Natural killer cell (primary cell): ENCODE measurements at places on chromosomes 2 and 18. TPM values are rescaled to one million over a fixed set of nuclear protein-coding genes. Genes with fewer than 3 reads are reported as not detected.

GRCh38 chr18:78069784-78070664 lies 820.4 kb downstream of the GALR1 start:
- no peak for DNase-seq

- DNase-seq = no peak
These were observed 35.4 kb downstream of the ABCB11 start for GRCh38 chr2:168995744-168996143.

The PRKAG3 gene
- not detected for total RNA-seq

GRCh38 chr2:136408795-136409194 lies 290.8 kb upstream of the CXCR4 start:
- no peak for DNase-seq

The LRRTM4 gene
- not detected for total RNA-seq

GRCh38 chr2:129923265-129924091 lies 56.0 kb upstream of the RAB6C start:
- DNase-seq = peak; percentile 22

The GALNT3 gene
- 52.7 TPM for total RNA-seq

The BUB1 gene
- 2.7 TPM for total RNA-seq

DNA sequence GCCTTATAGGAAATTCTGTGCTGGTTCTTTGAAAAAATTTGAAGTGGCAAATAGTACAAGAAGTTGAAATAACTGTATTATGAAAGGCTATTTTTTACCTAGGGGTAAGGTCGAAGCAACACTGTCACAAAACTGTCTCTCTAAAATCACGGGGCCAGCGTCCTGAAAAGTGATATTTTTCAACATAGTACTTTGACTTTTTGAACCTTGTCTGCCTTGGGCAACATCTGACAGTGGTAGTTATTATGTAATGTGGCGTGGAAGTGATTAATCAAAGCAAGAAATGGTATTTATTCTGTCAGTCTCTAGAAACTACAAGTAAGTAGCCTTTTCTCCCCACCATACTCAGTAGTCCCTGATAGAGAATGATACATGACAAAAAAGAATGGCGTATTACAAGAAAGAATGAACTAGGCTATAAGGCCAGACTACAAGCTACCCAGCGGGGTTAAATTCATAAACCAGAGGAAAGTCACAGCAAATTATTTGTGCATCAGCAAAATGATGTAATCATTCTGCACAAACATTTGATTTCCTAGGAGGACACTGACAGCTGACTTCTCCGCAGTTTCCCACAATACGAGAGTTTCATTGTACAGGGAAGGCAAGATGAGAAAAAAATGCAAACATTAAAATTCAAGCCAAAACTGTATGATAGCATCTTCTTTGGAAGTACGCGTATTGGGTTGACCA lies 9.8 kb downstream of the GEN1 start:
- no peak for DNase-seq

- DNase-seq = no peak
These were observed 146.6 kb upstream of the NCK2 start for GRCh38 chr2:105597806-105598803.

- no peak for DNase-seq
These were observed 16.1 kb downstream of the SERPINB5 start for GRCh38 chr18:63492851-63493250.

GRCh38 chr2:40281021-40281940 lies 170.6 kb downstream of the SLC8A1 start:
- no peak for DNase-seq

DNA sequence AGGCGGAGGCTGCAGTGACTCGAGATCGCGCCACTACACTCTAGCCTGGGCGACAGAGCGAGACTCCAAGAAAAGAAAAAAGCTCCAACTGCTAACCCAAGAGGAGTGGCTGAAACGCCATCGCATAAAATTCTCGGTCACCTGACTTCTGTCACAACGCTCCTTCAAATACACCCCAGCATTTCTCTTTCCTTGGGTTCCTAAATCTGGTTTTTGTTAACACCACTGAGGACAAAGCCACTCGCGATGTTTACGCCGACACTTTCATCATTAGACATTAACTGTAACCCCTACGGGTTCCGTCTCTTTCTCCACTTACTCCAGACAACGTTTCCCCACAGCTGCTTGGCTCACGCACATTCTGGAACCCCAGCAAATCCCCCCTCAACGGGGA lies 679 bp downstream of the CLK1 start:
- no peak for DNase-seq

GRCh38 chr2:219159771-219160185 lies 837 bp downstream of the NHEJ1 start:
- DNase-seq = no peak

DNA sequence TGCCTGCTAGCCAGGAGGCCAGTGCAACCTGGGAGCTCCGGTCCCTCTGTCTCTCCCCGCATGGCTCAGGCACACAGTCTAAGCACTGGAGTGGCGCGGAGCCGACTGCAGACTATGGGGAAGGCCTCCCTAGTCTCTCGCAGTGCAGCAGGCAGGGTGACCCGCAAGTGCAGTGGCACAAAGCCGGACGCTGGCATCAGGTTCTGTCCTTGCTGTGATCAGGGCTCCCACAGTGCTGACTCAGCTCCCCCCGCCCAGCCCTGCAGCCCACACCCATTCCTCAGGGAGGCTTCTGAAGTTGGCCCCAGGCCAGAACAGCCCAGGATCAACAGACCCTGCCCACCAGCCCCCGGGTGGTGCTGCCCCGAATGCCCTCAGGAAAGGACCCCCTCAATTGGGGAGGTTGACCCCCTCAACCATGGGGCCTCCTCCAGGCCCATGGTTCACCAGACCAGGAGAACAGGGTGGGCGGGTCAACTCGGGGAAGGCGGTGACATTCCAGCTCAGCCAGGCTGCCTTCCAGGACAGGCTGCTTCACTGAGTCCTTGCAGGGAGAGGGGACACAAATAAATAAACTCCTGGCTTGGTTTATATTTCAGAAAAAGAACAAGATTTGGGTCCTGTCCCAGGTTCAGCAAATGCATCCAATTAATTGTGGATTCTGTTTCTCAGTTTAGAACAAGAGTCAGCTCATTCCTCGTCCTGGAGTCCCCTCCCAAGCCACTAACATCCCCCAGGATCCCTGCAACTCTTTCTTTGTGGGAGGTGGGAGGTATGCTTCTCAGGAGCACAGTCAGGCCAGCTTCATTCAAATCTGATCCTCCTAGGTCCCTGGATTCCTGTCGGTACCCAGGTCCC lies 12.2 kb downstream of the BIN1 start:
- no peak for DNase-seq

DNA sequence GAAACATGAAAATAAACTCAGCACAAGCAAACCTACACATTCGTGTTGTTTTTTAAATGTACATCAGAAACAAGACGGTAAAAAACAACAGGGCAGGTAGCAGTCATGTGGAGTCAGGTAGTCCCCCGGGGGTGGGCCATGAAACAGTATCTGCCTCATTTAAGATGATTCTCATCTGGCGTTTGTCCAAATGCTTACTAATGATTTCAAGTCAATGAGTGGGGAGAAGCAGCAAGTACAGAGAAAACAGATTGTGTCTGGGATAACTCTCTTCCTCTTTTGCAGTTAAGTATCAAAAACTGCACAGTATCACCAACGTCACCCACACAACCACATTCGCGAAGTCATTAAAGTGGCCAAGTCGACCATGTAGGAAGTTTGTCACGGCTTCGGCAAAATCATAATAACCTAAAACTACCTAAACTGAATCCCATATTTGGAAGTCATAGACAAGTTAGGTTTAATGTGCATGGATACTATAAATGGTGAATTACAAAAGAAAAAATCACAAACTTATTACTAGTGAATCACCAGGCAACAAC lies 1.3 kb downstream of the LAPTM4A start:
- DNase-seq = peak; percentile 35

DNA sequence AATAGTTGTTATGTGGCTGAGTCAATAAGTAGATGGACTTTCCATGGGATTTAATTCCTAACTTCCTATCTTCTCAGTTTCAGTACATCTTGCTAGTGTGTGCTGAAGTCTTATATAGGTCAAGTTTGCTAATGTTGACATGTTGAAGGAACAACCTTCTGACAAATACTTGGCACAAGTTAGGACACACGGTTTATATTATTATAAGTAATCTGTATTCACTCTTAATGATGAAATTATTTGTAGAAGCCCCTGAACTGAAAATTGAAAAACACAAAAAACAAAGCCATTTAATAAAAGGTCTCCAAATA lies 19.2 kb downstream of the ARL5A start:
- no peak for DNase-seq

DNA sequence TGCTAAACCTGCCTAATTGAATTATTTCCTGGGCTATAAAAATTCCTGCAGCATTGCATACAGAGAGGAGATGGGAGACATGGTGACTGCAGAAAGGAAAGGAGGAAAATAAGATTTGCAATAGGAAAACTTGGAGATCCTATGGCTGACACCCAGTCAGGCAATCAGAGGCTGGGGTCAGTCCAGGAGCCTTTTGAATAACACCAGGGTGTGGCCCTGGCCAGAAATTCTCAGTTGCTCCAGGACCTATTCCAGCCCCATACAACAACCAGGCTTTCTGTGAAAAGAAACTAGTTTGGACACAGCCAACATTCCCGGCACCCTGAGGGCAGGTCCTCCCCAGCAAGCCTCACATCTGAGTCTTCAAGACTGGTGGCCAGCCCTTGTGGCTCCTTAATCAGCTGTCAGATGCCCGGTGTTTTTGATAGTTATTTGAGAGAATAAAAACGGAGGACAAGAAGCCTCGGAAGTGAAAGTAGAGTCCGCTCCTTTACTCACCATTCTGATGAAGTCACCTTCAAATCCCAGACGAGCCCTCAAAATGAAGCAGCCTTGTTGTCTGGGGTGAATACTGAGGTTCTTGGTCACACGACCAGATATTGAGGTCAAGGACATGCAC lies 31.1 kb upstream of the GMCL1 start:
- DNase-seq = no peak

The PFN4 gene
- not detected for total RNA-seq

DNA sequence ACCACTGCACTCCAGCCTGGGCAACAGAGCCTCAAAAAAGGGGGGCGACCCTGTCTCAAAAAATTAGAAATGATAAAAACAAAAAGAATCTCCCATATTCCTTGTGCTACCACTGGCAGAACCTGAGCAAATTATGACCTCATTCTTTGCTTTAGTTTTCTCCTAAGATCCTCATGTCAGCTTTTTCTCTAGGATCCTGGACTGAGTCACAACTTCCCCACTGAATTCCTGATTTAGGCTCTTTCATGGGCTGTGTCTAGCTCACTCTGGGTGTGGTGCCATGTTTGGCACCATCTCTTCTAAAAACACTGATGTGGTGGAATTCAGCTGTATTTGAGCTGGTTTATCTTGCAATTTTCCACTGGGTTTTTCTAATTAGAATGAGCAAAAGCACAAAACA lies 37.1 kb downstream of the EXOC6B start:
- DNase-seq = no peak

GRCh38 chr2:220394433-220394832 lies 767.0 kb downstream of the SLC4A3 start:
- no peak for DNase-seq

GRCh38 chr2:141911485-141912066 lies 219.2 kb downstream of the LRP1B start:
- DNase-seq = no peak

DNA sequence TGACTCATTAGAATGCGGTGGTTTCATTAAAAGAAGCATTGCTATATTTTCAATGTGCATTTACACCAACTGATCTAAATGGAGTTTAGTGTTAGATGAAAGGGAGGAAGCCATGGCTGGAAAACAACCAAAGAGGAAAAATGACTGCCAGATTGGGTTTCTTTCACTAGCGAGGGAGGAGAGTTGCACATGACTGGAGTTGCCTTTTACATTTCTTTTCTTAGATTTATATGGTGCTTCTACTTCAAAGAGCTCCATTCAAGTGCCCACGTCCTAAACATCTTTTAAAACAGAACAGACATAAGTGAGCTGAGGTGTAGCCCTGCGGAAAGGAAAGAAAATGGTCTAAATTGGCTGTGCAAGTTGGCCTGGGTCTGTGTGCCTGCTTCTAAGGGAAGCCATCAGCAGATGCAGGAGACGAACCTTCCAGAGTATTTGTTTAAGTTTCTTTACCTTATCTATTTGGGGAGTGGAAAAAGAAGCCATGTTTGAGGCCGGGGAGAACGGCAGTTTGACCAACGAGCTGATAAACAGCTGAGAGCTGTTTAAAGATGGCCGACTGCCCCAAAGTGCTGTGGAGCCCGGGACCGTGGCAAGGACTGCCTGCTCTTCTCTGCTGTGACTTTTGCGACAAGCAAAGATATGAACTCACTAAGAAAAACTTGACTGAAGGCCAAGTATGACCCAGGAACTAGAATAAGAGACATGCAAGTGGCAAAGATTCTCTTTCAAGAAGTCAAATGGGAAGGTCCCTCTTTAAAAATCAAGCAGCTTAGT lies 327.0 kb downstream of the ZNF516 start:
- no peak for DNase-seq

The PHLPP1 gene
- total RNA-seq = 12.1 TPM

The GALNT13 gene
- total RNA-seq = not detected

The REG3G gene
- not detected for total RNA-seq

The APCDD1 gene
- total RNA-seq = 0.13 TPM

DNA sequence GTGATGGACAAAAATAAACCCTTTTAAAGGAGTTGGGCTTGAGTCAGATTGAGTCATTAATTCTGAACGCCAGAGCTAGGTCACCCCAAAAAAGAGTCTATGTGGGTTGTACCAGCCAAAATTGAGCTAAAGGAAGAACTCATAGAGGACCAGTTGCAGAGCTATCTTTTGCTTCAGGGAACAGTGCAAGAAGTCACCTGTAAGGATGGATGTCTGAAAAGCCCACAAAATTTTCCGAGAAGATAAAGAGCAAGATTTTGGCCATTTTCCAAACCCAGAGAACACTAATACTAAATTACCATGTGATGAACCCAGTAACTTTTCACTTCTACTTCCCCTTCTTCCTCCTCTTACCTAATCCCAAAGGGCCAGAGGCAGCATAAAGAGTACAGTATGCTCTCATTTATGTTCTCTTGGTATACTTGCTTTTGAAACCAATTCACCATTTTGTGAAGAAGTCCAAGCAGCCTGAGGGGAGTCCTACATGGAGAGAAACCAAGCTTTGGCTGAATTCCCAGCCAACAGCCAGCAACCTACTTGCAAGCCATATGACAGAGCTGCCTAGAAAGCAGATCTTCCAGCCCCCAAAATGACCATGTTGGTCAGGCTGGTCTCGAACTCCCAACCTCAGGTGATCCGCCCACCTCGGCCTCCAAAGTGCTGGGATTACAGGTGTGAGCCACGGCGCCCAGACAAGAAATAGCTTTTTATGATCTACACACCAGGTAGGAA lies 551.7 kb downstream of the SATB2 start:
- DNase-seq = no peak

The SGPP2 gene
- 0.30 TPM for total RNA-seq

DNA sequence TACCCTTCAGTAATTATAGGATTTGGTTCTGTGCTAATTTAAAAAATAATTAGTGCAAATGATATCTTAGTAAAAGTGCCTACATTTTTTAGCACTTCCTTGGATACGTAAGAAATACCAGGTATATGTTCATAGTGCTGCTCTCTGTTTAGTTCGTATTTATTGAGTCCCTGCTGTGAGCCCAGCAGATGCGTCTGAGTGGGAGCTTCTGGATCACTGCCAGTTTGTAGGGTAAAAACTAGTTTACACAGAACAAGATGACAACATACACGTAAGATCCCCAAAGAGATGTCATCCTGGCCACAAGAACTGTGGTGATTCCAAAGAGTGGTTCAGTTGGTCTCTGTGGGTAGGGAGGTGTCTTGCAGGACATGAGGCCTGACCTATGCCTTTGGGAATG lies 103.2 kb downstream of the CTIF start:
- no peak for DNase-seq
